ENCODE measurements at places on chromosomes 12 and 14.

DNA sequence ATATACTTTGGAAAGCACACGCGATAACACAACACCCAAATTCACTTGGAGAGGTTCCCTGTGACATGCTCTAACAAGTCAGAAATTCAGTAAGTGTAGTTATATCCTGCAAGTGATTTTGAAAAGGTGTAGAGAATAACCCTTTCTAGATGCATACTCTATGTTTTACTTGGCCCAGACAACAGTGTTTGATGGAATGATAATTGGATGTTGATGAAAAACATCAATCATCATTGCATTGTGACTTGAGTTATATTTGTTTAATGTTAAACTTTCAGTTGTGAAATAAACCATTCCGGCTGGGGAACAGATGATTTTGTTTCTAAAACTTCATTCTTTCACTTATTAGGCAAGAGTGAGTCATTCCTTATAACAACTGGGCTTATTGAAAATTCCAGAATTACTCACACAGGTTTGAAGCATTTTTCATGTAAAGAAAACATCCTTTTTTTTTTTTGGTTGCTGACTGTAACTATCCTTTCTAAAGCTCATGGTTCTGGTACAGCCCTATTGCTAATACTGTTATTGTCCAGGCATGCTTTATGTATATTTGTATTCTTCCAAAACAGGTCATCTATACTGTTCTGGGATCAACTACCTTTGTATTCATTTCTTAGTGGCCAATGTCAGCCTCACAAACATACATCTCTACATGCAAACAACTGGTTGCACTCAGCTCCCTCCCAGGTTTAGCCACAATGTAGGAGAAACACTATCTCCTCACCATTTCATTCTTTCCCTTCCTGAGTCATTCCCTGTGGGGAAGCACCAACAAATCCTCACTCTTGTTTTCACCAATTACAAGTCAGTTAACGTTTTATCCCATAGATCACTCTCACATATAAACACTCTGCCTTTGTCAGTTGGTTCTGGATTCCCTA is 121.2 kb upstream of the LRIG3 start:
- no peak for DNase-seq

DNA sequence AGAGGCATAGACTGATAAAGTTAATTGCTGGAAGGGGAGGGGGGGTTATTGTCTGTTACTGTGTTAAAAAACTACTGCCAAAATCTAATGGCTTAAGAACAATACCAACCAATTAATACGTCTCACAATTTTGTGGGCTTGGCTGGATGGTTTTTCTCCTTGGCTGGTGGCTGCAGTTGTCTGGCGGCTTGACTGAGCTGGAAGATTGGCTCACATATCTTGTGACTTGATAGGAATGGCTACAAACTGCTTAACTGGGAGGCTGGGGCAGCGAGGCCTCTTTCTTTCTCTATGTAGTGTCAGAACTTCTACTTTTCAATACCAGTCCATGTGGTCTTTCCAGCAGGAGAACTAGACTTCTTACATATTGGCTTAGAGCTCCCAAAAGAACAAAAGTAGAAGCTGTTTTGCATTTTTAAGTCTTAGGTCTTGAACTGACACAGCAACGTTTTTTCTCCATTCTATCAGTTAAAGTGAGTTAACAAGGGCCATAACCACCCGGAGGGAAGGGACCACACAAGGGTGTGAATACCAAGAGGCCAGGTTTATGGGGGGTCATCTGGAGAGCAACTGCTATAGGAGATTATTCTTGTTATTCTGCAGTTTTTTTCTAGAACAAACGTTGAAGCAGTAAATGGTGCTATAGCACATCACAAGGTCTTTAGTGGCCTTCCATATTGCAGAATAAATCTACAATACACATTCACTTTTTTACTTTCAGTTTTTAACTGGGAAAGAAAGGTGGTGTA is 46.9 kb downstream of the ZDHHC17 start:
- no peak for DNase-seq

- DNase-seq, result no peak
These were observed 1319.1 kb downstream of the TMEM121 start for GRCh38 chr14:106845286-106846087.

- DNase-seq, result no peak
These were observed 71.4 kb upstream of the HIF1A start for GRCh38 chr14:61623927-61624326.

DNA sequence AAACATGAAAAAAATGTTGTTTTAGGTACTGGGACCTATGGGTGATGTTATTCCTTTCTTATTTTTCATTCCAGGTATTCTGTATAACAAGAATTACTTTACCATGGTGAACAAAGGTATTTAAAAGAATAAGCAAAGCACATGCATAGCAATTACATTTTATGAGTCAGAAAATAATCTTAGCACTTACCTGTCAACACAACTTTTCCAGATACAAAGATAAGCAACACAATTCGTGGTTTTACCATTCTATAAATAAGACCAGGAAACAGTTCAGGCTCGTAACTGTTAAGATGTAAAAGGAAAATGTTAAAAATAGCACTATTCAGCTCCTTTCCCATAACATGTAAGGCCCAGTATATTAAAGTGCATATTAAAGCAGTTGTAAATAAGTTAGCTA is 12.3 kb upstream of the ATG14 start:
- no peak for DNase-seq

- no peak for DNase-seq
These were observed 697 bp upstream of the TULP3 start for GRCh38 chr12:2890001-2890387.

GRCh38 chr12:45490232-45490881 is 239.1 kb upstream of the ARID2 start:
- DNase-seq, result no peak

- no peak for DNase-seq
These were observed 74.8 kb downstream of the PAPOLA start for GRCh38 chr14:96576937-96577336.

DNA sequence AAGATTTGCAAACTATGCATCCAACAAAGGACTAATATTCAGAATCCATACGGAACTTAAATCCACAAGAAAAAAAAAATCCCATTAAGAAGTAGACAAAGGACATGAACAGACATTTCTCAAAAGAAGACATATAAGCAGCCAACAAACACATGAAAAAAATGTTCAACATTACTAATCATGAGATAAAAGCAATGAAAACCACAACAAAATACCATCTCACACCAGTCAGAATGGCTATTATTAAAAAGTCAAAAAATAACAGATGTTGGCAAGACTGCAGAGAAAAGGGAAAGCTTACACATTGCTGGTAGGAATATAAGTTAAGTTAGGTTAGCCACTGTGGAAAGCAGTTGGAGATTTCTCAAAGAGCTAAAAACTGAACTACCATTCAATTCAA is 16.2 kb downstream of the CDK17 start:
- no peak for DNase-seq

- peak; percentile 99 for DNase-seq
These were observed 91.6 kb downstream of the LRRC74A start for GRCh38 chr14:76917745-76918255.

Data from DMS79 (cell line).